A549 (cell line): ENCODE measurements at places on chromosomes 5 and 9. TPM values are rescaled to one million over a fixed set of nuclear protein-coding genes. Genes with fewer than 3 reads are reported as not detected.

DNA sequence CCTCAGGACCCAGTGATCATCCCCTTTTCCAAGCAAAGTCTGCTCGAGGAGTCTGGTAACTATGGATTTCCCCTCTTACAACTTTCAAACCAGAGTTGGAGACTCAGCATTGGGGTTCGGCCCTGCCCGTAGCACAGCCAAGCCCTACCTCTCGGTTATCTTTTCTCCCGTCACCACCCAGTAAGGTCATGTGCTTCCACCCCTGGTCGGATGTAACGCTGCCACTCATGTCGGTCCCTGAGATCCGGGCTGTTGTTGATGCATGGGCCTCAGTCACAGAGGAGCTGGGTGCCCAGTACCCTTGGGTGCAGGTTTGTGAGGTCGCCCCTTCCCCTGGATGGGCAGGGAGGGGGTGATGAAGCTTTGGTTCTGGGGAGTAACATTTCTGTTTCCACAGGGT, 1.2 kb downstream of the GALT start:
- DNase-seq, result no peak

Gene WDR38
- 0.12 TPM in 1 of 3 replicates, not detected in the others for polyA plus RNA-seq

- DNase-seq, result peak; percentile 76
Observed at GRCh38 chr5:140351609-140352334, 5.4 kb upstream of the HBEGF start.

- DNase-seq, result no peak
Observed at GRCh38 chr5:115274584-115274983, 11.9 kb upstream of the PGGT1B start.

DNA sequence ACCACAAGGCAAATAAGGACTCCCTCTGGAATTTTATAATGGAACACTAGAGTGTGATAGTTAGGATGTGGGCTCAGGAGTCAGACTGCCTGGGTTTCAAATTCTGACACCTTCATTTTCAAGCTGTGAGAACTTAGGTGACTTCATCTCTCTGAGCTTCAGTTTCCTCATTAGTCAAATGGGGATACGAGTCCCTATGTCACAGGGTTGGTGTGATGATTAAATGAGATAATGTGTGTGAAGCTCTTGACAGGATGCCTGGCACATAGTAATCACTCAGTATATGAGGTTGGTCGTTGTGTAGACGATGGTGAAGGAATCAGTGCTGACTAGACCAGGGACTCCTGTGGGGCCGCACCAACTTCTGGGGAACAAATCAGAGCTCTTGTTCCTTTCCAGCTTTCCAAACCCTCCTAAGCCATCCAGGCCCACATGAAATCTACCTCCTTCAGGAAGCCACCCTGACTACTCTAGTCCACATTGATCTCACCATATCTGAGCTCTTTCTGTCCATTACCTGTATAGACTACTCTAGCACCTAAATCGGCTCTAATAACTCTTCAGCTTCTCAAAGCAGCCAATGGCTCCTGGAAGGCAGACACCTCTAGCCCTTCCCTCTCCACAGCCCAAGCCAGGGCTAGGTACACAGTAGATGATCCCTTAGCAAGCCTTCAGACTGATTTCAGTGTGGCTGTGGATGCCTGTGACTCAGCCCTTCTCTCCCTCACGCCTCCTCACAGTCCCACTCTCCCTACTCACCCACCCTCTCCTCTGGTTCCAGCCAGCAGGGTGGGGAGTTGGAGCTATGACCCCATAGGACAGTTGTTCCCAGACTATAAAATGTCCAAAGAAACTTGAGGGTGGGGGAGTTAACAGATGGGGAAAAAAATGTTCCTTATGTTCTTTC, 2.5 kb upstream of the TCF7 start:
- DNase-seq, result no peak

Gene PCDHGA4
- polyA plus RNA-seq, result 0.10 to 0.15 TPM (median 0.13 TPM) in 3 replicates

DNA sequence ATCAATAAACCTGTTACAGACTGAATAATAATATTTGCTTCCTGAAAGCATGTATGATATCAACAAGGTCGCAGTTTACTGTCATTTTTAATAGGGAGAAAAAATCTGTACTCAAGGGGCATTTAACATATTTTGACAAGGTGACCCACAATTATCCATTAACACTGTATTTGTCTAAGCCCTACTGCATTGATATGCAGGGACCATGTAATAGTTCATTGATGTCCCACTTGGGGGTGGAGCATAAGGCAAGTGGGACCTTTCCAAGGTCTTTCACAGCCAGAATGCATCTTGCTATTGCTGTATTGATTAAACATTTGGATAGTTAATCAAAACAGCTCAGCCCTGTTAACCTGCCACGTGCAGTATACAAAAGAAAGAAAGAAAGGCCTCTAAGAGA, 502.0 kb downstream of the NR2F1-AS1 start:
- DNase-seq, result no peak

Gene RHOBTB3
- 7.3 to 11.1 TPM (median 9.1 TPM) in 3 replicates for polyA plus RNA-seq

GRCh38 chr5:73236541-73237128, 63.6 kb downstream of the TMEM174 start:
- no peak for DNase-seq

DNA sequence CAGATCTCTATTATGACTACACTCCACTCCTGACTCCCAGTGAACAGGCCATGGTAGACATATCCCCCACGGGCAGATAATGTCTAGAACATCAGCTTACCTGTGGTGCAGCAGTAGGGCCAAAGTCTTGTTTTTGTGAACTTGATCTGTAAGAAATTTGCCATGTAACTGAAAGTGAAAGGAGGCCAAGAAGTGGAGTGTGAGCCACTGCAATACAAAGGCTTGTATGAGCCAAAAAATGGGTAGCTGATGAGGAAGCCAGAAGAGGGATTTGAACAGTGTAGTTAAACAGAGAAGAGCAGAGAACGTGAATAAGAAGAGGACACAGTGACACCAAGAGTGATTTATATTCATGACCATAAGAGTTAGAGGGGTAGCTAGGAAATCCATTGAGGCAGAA, 361.7 kb downstream of the DMRT2 start:
- no peak for DNase-seq

Gene TCF7
- 8.0 to 10.2 TPM (median 10.1 TPM) in 3 replicates for polyA plus RNA-seq

Gene PRRX2
- 2.2 to 2.7 TPM (median 2.3 TPM) in 3 replicates for polyA plus RNA-seq

Gene TMEFF1
- 0.37 to 0.65 TPM (median 0.61 TPM) in 3 replicates for polyA plus RNA-seq

- no peak for DNase-seq
Observed at GRCh38 chr9:69357030-69357775, 32.2 kb downstream of the ENTREP1 start.

DNA sequence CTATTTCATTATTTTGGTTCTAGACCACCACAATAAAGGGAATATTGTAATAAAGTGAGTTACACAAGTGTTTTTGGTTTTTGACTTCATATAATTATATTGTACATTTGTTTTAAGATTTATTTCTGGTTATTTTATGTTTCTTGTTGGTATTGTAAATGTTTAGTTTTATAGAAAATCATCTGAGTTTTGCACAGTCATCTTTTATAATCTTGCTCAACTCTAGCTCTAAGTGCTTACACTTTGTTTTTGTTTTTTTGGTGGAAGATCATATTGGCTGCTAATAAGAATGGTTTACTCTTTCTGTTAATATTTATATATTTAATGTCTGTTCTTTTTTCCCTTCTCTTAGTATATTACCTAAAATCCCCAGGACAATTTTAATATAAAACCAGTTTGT, 135.0 kb downstream of the CNTLN start:
- no peak for DNase-seq

DNA sequence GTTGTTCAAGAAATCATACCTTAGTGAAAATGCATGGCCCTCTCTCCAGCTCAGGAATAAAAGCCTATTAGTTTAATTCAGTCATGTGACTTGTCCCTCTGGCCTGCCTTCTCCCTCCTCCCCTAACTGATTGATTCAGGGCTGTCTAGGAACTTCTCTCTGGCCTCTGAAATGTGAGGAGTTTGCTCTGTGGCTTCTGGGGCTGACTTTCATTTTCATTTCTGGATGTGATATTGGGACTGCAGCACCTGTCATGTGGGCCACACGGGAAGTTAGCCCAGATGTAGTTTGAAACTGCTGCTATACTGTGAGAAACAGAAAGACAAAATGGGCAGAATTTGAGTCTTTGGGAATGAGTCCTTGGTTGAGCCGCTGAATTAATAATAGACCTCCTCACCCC, 44.8 kb downstream of the PARP8 start:
- DNase-seq, result no peak

- no peak for DNase-seq
Observed at GRCh38 chr9:33791117-33791516, 4.2 kb upstream of the PRSS3 start.

GRCh38 chr9:134391319-134392231, 65.3 kb downstream of the RXRA start:
- DNase-seq, result no peak

- DNase-seq, result no peak
Observed at GRCh38 chr5:60584304-60584703, 115.7 kb downstream of the DEPDC1B start.

Gene OTULINL
- polyA plus RNA-seq, result 2.4 to 3.2 TPM (median 2.9 TPM) in 3 replicates

GRCh38 chr5:140266471-140267200, 36.3 kb downstream of the PFDN1 start:
- DNase-seq, result no peak

- no peak for DNase-seq
Observed at GRCh38 chr9:107547303-107547702, 57.7 kb upstream of the KLF4 start.

Gene BTNL3
- polyA plus RNA-seq, result not detected in 3 replicates

DNA sequence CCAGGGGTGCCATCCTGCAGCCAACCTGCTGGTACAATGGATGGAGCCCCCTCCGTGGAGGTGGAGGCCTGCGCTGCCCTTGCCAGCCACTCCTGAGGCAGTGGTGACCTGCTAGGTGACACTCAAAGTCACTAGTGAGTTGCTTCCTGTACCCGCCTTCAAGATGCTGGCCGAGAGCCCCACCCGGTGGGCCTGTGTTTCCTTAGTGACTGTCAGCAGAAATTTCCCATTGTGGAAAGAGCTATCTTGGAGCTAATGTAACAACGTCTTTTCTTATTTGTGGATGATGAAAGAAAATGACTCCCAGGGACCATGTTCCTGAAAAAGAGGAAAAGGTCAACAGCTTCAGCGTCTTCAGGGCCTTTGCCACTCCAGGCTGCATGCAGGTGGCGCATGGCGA, 117.0 kb upstream of the BOD1 start:
- no peak for DNase-seq

DNA sequence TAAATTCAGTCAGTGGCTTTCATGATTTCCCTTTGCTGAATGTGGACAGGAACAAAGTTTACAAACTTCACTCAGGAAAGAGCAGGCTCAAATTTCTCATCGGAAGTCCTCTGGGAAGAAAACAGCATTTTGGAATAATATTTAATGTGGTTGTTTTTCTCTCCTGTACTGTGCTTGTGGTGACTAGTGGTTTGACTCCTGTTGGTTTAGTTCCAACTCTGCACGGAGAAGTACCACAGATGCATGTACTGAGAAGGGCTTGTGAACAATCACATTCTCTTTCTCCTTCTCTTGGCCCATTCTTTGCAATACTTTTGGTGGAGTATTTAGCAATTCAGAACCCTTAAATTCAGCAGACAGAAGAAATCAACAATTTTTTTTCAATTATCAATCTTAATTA, 13.3 kb downstream of the MPDZ start:
- DNase-seq, result no peak

Gene ADGRD2
- not detected in 3 replicates for polyA plus RNA-seq

- no peak for DNase-seq
Observed at GRCh38 chr5:53671447-53671846, 111.0 kb downstream of the NDUFS4 start.

DNA sequence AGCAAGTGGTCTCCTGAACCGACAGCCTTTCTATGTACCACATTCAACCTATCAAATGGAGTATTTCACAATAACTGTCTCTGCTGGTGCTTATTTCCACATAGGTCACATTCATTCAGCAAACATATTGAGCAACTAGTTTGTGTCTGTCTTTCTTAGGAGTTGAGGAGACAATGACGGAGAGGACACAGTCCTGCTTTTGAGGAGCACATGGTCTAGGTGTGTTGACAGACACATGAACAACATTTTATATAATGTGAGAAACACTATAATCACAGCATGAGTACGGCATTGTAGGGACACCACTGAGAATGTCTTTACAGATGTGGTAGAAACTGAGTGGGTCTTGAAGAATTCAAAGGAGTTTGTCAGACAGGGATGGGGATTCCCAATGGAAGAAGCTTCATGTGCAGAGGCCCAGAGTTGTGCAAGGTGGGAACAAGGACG, 28.5 kb downstream of the NFIL3 start:
- peak; percentile 50 for DNase-seq

Gene GRXCR2
- not detected in 3 replicates for polyA plus RNA-seq

DNA sequence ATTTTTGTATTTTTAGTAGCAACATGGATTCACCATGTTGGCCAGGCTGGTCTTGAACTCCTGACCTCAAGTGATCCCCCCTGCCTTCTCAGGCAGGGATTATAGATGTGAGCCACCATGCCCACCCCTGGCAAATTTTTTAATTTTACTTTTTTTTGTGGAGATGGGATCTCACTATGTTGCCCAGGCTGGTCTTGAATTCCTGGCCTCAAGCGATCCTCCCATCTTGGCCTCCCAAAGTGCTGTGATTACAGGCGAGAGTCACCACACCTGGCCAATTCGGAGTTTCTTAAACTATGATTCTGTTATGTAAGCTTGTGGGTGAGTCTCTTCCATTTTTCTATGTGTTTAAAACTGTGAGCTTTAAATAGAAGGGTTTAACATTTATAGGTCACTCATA, 27.6 kb downstream of the PCBD2 start:
- DNase-seq, result no peak

Gene DNAI1
- polyA plus RNA-seq, result 0.34 to 0.50 TPM (median 0.40 TPM) in 3 replicates

Gene TAF11L12
- polyA plus RNA-seq, result 0.15 to 0.21 TPM in 2 of 3 replicates, not detected in the other

GRCh38 chr9:14706530-14707140, 13.4 kb upstream of the ZDHHC21 start:
- DNase-seq, result no peak

GRCh38 chr5:171437286-171437821, 17.9 kb downstream of the FGF18 start:
- no peak for DNase-seq

- no peak for DNase-seq
Observed at GRCh38 chr5:64003966-64004365, 41.7 kb upstream of the HTR1A start.

- DNase-seq, result peak; percentile 2
Observed at GRCh38 chr9:24071716-24072115, 245.7 kb upstream of the ELAVL2 start.

DNA sequence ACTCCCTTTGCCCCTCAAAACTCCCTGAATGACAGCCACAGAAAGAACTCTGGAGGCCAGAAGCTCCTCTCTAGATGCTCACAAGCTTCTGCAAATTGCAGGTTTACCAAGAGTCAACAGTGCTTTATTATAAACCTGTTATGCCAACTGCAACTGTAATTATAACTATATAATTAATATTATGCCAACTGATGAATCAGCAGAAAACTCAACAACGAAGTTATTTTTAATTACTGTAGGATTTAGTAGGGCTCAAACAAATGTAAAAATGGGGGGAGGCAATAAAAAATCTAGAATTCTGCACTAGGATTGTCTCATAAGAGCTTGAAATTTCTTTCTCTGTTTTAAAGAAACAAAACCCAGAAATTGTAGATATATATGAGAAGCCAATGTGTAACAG, 37.0 kb upstream of the OR2K2 start:
- DNase-seq, result no peak

Gene WNK2
- 6.7 to 7.1 TPM (median 7.1 TPM) in 3 replicates for polyA plus RNA-seq

GRCh38 chr5:67552773-67553172, 356.2 kb upstream of the CD180 start:
- DNase-seq, result no peak

- no peak for DNase-seq
Observed at GRCh38 chr5:2299388-2300220, 416.9 kb upstream of the IRX4 start.

Gene GALNT12
- 2.6 to 3.2 TPM (median 3.0 TPM) in 3 replicates for polyA plus RNA-seq
